ENCODE measurements at places on chromosomes 1 and 21. TPM values are rescaled to one million over a fixed set of nuclear protein-coding genes. Genes with fewer than 3 reads are reported as not detected.

The NR5A2 gene
- total RNA-seq, result not detected

The ALDH4A1 gene
- 34.8 TPM for total RNA-seq

The CYP4A11 gene
- not detected for total RNA-seq

The MCOLN2 gene
- 3.1 TPM for total RNA-seq

The CD1E gene
- total RNA-seq, result not detected

The ZNF593OS gene
- not detected for total RNA-seq

The PRDM16 gene
- total RNA-seq, result not detected

The CR1 gene
- total RNA-seq, result not detected

The LAMC1 gene
- total RNA-seq, result 138 TPM

The ERRFI1 gene
- total RNA-seq, result 45.3 TPM

The CACHD1 gene
- total RNA-seq, result 3.1 TPM

The MARK1 gene
- total RNA-seq, result 1.1 TPM

The RGS18 gene
- total RNA-seq, result not detected

The TRIM46 gene
- not detected for total RNA-seq

The COQ8A gene
- total RNA-seq, result 12.2 TPM

The GNG4 gene
- total RNA-seq, result 1.3 TPM

The NBPF6 gene
- total RNA-seq, result not detected

The GBP3 gene
- total RNA-seq, result 9.7 TPM

The SLC35F3 gene
- 10.1 TPM for total RNA-seq

The COL24A1 gene
- total RNA-seq, result not detected

The DNAJC28 gene
- not detected for total RNA-seq

The ADORA1 gene
- total RNA-seq, result 87.9 TPM

The USP48 gene
- total RNA-seq, result 12.5 TPM

The TMEM82 gene
- total RNA-seq, result not detected

- DNase-seq, result no peak
These were observed 81.1 kb downstream of the TNNI3K start for GRCh38 chr1:74316302-74316701.

DNA sequence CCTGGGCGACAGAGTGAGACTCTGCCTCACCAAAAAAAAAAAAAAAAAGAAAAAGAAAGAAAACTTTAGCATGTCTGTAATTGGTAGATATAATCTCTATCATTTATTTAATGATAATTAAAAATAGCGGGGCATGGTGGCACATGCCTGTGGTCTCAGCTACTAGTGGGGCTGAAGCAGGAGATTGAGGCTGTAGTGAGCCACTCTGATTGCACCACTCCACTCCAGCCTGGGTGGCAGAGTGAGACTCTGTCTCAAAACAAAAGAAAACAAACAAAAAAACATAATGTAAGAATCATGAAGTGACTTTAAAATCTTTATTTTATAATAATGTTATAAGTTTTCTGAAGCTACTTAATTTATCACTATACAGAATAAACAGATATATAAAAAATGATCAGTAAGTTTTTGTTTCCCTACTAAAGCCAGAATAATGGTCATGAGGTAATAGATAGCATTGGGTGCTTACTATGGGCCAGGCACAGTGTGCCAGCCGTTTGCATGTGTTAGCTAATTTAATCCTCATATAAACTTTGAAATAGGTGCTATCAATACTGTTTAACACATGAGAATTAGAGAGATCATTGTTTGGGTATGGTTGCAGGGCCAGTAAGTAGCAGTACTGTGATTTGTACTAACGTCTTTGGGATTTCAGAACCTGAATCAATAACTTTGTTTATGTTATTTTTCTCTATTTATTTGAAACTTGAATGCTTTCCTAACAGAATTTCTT lies 23.8 kb downstream of the CLIC4 start:
- no peak for DNase-seq

GRCh38 chr1:28971980-28972771 lies 57.8 kb downstream of the EPB41 start:
- peak; percentile 95 for DNase-seq

DNA sequence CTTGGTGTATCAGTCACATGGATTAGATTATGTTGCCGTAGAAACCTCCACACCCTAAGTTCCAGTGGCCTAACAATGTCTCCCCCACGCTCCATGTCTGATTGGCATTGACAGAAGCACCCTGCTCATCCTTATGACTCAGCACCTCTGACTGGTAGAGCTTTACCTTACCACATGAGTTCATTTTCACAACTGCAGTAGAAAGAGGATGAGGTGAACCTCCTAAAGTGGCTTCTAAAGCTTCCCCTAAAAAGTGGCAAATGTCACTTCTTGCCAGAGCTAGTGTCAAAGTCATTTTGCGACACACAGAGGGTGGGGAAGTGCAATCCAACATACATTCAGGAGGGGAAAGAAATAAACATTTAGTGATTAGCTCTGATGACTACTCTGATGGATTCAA lies 30.6 kb upstream of the LYPD8 start:
- no peak for DNase-seq

DNA sequence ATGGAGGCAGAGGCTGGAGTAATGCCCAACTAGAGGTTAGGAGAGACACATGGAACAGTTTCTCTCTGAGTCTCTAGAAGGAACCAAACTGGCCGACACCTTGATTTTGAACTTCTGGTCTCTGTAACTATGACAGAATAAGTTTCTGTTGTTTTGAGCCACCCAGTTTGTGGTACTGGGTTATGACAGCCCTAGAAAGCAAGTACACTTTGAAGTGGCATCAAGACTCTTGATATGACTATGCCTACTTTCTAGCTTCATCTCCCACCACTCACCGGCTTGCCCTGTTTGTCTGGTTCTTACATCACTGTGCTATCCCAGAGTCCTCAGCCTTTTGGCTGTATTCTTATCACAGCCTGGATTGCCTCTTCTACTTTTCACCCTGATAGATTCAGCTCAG lies 230.3 kb upstream of the USP24 start:
- DNase-seq, result no peak

- no peak for DNase-seq
These were observed 929 bp upstream of the TRIM45 start for GRCh38 chr1:117122330-117123025.

- no peak for DNase-seq
These were observed 54.6 kb upstream of the PRDX6 start for GRCh38 chr1:173422456-173422976.

GRCh38 chr1:101022294-101022693 lies 3.3 kb downstream of the DPH5 start:
- no peak for DNase-seq

- DNase-seq, result no peak
These were observed 11.5 kb downstream of the RIT1 start for GRCh38 chr1:155899683-155900082.

DNA sequence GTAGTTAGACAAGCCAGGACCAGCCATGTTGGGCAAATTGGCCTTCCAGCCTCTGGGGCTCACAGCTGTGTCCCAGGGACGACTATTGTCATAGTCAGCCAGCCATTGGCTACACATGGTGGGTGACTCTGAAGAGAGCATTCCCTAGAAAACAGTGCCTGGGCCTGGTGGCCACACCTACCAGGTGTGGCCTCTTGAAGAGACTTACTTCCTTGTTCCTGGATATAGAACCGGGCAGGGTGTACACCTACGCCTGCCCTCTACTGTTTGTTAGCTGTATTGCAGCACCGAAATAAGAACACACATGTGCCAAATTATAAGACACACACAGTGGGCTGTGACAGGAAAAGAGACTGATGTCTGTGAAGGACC lies 134.6 kb upstream of the ARHGEF16 start:
- DNase-seq, result peak; percentile 72

DNA sequence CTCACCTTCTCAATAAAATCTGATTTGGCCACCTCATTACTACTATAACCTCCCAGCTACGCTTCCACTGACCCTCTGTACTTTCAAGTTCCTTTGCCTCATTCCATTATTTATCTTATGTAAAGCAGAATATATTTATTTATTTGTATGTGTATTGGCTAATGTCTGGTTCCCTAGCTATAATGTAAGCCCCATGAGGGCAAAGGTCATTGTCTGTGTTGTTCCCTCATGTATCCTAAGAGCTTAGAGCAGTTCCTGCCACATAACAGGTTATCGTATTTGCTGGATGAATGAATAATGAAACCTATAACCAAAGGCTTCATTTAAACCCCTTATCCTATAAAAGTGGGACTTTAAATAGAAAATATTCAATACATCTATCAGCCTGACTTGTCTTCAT lies 77.9 kb upstream of the DPT start:
- no peak for DNase-seq

GRCh38 chr1:101198842-101199636 lies 37.8 kb upstream of the S1PR1 start:
- no peak for DNase-seq

DNA sequence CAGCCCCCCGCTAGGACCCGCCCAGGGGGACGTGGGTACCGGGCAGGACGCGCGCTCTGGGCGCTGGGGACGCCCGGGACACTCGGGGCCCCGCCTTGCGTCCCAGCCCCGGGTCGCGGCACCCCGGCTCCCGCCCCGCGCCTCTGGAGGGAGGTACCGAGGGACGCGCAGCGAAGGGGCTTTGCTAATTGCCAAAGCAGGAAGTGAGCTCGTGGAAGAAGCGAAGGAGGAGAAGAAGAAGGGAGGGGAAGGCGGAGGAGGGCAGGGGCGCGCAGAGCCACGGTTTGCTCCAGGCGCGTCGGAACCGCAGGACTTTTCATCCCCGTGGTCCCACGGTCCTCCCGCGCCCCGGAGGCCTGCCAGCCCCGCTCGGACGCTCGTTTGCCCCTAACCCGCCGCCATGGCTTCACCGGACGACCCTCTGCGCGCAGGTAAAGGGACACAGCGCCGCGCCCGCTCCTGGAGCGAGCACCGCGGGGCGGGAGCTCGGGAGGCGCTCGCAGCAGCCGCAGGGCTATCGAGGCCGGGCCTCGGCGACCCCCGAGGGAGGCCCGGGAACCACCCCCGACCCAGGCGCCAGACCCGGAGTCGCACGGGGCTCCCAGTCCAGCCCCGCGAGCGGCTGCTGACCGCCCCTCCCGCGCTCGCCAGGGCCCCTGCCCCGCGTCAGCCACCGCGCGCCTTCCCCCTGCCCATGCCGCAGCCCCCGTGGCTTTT lies 1.3 kb downstream of the EDARADD start:
- DNase-seq, result peak; percentile 9

- DNase-seq, result no peak
These were observed 70.7 kb downstream of the LGR6 start for GRCh38 chr1:202264300-202264699.

DNA sequence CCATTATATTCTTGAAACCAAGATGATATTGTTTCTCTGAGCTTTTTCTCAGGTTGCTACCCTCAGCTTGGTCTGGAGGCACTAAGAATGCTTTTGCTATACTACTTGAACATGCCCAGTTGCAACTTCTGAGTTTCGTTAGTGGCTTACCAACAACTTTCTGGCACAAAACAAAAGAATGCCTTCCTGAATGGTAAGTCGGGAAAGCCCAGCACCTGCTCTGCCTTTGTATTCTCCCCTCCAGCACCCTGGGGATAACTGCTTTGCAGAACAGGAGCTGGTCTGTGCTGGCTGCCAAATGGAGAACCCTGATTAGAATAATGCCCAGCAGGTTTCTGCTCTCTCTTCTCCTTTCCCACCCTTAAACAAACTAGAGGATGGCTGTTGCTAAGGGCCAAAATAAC lies 149.3 kb downstream of the TGFB2 start:
- DNase-seq, result no peak

- DNase-seq, result no peak
These were observed 27.8 kb downstream of the AVPR1B start for GRCh38 chr1:206089341-206089740.

- DNase-seq, result no peak
These were observed 24.6 kb downstream of the NUF2 start for GRCh38 chr1:163346326-163346870.

- DNase-seq, result no peak
These were observed 2.7 kb downstream of the VCAM1 start for GRCh38 chr1:100722221-100722620.

GRCh38 chr1:53210954-53211353 lies 9.5 kb downstream of the CZIB start:
- DNase-seq, result no peak

- DNase-seq, result no peak
These were observed 165.8 kb downstream of the ST6GALNAC3 start for GRCh38 chr1:76240316-76240715.

DNA sequence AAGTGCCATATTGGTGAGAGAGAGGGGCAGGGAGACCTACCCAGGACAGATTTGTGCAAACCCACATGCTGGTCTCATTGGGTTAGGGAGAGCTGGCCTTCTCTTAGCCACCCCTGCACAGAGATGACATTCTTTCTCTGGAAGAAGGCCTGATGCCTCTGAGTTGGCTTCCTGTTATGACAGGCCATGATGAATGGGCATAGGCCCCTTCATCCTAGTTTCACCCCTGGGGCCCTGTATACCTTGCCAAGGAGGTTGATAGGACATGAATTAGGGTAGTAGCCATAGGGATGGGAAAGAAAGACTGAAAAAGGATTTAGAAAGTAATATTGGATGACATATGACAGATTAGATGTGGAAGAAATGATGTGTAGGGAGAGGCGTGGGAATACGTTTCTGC lies 46.6 kb downstream of the TENT5C start:
- no peak for DNase-seq

DNA sequence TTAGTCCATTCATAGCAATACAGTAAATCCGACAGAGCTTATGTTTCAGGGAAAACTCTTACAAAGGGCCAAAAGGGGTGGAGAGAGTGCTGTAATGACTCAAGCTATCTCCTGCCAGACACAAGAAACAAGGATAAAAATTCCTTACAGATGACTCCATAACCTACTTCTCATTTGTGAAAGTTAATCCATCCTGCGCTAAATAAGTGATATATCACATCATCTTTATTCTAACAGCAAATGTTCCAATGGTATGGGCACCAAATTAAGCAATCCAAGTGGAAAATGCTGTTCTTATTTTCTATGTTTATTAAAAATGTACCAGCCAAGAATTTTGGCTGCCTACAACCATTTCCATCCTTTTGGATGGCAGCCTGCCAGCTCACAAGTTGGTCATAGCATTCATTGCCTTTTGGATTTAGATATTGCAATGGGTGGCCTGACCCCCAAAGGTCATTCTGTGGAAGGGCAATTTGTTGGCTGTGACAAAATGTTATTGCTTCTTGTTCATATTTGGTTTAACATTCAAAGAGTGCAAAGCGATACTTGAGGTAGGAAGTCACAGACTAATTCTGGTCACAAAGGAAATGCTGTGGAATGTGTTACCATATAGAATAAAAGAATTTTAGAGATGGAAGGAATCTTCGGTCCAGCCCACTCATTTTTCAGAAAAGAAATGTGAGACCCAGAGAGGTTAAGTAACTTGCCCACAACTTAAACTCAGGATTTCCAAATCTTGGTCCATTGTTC lies 2.8 kb upstream of the ENAH start:
- DNase-seq, result peak; percentile 91

- no peak for DNase-seq
These were observed 13.2 kb downstream of the IER5 start for GRCh38 chr1:181101581-181102226.

- DNase-seq, result no peak
These were observed 29.9 kb downstream of the TP53BP2 start for GRCh38 chr1:223815865-223816264.

GRCh38 chr1:207910591-207911354 lies at the start of gene CD34:
Gene CD34, minus strand, starts transcription at chr1:207911125. Its CDS starts 45 bp downstream, at chr1:207911080.
- no peak for DNase-seq

GRCh38 chr1:178580876-178581275 lies 68.0 kb downstream of the TEX35 start:
- no peak for DNase-seq

Measured in Caki2 (cell line).